ENCODE measurements at places on chromosomes 3 and 15. TPM values are rescaled to one million over a fixed set of nuclear protein-coding genes. Genes with fewer than 3 reads are reported as not detected.

SLC6A1 gene
- total RNA-seq: not detected

TRMT10C gene
- 29.2 TPM for total RNA-seq

SYNPR gene
- total RNA-seq: not detected

KLF15 gene
- 0.50 TPM for total RNA-seq

ANKRD34C gene
- total RNA-seq: not detected

PIK3CB gene
- 5.7 TPM for total RNA-seq

ERICH6 gene
- total RNA-seq: not detected

PATL2 gene
- total RNA-seq: 0.19 TPM

PLA2G4D gene
- total RNA-seq: not detected

RNU5B-1 gene
- not detected for total RNA-seq

KCNMB2 gene
- total RNA-seq: not detected

LRRC49 gene
- total RNA-seq: 5.1 TPM

HAPLN3 gene
- total RNA-seq: 19.9 TPM

ROBO2 gene
- not detected for total RNA-seq

GPR149 gene
- total RNA-seq: not detected

GP5 gene
- not detected for total RNA-seq

GNAT1 gene
- not detected for total RNA-seq

P2RY12 gene
- not detected for total RNA-seq

C3orf85 gene
- not detected for total RNA-seq

EIF4G1 gene
- 257 TPM for total RNA-seq

GOLGA8M gene
- total RNA-seq: 1.6 TPM

PLA2G4E gene
- not detected for total RNA-seq

Measured in SJSA1 (cell line).